ENCODE measurements at places on chromosomes 7 and 10.

DNA sequence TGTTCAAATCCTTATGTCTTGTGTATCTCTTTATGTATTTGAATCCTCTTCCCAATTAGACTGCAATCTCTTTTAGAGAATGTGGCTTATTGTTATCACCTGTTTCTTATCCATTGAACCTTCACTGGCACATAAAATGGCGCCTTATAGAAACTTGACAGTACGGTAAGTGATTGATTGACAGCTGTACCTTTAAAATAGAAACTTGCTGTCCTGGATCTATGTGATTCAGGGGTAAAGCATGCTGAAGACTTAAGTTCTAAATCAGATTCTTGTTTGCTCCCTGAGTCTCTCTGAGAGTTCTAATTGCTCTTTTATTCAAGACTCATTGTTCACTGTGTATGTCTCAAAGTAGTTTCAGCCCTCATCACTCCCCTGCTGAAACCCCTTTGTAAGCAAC lies 91.3 kb downstream of the CACNB2 start:
- no peak for DNase-seq

GRCh38 chr10:110483633-110484032 lies 14.1 kb upstream of the DUSP5 start:
- no peak for DNase-seq

DNA sequence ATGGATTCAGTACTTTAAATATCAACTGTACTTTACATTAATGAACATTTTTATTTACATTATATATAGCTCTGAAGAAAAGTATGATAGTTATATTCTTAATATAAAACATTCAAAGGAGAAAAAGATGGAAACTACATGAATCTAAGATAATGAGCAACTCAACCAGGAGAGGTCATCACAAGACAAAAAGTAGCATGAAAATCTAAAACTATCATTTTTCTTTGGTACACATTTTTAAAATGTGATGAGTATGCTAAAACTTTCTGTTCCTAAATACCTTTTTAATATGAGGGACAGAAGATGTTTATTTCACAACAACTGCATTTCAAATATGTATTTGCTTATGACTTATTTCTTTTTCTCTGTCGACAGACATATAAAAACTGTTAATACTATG lies 2.4 kb downstream of the CNTNAP2 start:
- no peak for DNase-seq

- no peak for DNase-seq
These were observed 48.1 kb upstream of the TES start for GRCh38 chr7:116162254-116162653.

- no peak for DNase-seq
These were observed 4.6 kb downstream of the SHOC2 start for GRCh38 chr10:110923856-110924493.

DNA sequence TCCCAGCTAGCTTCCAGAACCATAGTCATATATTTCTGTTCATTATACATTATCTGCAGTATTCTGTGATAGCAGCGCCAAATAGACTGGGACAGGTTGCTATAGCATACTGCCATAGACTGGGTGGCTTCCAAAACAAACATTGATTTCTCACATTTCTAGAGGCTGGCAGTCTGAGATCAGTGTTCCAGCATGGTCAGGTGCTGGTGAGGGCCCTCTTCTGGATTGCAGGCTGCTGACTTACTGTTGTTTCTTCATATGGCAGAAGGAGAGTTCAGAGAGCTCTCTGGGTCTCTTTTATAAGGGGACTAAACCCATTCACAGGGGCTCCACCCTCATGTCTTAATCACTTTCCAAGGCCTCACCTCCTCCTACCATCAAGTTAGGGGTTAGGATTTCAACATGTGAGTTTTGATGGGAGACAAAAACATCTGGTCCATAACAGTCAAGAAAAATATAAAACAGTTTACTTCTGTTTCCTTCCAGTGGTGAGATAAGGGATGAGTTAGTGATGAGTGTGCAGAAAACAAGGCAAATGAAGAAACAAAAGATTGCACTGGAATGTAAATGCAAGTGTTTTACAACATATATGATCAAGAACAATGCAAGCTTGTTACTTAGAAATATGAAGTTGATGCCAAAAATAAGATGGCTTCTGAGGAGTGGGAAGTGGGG lies 399.0 kb upstream of the C7orf33 start:
- DNase-seq, result no peak

DNA sequence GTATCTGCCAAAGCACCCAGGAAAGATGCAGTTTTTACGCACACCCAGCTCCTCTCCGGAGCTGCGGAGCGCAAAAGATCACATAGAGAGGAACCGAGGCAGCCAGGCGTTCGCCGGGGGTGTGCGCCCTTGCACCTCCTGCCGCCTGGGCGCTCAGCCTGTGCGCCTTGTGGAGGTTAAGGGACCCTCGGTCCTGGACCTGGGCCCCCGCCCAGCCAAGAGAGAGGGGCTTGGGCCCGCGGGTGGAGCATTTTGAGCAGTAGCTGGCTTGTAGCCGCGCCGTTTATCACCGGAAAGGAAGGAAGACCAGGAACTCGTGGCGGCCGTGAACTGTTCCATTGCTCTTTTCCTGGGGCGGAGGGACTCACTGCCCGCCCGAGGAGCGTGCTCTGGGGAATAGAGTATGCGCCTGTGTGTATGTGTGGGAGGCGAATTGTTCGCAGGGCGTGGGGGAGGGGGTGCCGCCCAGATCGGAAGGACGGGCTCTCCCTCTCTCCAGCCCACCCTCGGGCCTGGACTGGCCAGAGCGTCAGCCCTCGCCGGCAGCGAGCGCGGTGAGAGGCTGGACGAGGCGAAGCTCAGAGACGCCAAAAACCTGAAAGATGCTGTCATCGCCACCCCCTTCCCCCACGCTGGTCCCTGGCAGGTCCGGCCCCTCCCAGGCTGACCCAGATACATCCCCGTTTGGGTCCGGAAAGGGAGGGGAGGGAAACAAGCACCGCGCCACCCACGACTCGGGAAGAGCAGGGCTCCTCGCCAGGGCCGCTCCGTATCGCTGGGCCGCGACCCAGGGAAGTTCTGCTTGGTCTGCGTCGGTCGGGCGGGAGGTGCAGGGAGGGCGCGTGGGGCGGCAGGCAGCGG lies 1.2 kb upstream of the WNT2 start:
- DNase-seq, result peak; percentile 37

DNA sequence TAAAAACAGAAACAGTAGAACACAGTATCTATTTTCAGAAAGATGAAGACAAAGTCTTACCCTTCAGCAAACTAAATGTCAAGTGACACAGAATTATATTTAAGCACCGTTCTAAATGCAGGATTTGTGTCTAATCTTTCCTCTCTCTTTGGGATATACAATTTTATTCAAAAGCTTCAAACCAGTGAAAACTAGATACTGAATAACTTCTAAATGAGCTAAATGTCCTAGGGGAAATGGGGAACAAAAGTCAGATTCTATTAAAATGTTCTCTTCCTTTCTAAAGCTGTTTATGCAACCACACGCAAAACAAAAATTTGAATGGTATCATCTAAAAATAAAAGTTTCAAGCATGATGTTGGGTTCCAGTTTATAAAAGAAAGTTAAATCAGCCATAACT lies 136.4 kb upstream of the AOAH start:
- no peak for DNase-seq

DNA sequence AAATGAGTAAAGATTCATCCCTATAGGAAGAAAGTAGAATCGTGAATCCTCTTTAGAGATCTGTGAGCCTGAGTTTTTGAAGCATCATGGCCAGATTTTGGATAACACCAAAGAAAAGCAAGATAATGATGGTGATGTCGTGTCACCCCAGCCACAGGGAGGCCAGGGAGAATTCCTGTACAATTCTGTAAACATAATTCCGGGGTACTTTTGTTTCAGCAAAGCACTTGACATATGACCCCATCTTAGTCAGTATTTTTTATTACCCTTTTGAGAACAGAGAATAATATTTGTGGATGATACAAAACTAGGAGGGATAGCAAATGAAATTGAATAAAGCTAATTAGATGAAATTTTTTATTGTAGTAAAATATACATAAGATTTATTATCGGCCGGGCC lies 33.8 kb downstream of the NACAD start:
- DNase-seq, result no peak

GRCh38 chr10:68666280-68666760 lies 54.7 kb upstream of the CCAR1 start:
- peak; percentile 17 for DNase-seq

GRCh38 chr7:102272075-102272916 lies 14.4 kb upstream of the SH2B2 start:
- DNase-seq, result peak; percentile 79

DNA sequence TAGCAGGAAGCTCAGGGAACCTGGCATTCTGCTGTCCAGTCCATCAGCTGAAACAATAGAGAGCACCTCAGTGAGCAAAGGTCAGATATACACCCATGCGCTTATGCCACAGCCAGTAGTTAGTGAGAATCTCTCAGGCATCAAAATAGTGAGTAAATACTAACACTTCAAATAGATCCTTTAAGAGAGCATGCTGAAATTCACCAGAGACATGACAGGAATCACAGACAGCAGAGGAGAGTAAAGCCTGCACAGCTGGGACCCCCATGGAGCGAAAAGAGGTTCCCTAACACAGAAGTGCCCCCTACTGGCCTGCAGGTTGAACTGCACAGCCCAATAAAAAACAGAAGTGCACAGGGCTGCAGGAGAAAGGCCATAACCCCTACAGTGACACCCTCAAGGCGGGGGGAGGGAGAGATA lies 57.6 kb upstream of the ANTXRL start:
- DNase-seq, result peak; percentile 46

- no peak for DNase-seq
These were observed 30.8 kb downstream of the IKZF1 start for GRCh38 chr7:50335230-50335794.

GRCh38 chr10:69348816-69349541 lies 67.7 kb downstream of the TACR2 start:
- no peak for DNase-seq

- DNase-seq, result no peak
These were observed 209.5 kb downstream of the GLRX3 start for GRCh38 chr10:130345728-130346127.

Data from 8988T (cell line).